GM12864 (cell line): ENCODE measurements at places on chromosomes 4 and X.

DNA sequence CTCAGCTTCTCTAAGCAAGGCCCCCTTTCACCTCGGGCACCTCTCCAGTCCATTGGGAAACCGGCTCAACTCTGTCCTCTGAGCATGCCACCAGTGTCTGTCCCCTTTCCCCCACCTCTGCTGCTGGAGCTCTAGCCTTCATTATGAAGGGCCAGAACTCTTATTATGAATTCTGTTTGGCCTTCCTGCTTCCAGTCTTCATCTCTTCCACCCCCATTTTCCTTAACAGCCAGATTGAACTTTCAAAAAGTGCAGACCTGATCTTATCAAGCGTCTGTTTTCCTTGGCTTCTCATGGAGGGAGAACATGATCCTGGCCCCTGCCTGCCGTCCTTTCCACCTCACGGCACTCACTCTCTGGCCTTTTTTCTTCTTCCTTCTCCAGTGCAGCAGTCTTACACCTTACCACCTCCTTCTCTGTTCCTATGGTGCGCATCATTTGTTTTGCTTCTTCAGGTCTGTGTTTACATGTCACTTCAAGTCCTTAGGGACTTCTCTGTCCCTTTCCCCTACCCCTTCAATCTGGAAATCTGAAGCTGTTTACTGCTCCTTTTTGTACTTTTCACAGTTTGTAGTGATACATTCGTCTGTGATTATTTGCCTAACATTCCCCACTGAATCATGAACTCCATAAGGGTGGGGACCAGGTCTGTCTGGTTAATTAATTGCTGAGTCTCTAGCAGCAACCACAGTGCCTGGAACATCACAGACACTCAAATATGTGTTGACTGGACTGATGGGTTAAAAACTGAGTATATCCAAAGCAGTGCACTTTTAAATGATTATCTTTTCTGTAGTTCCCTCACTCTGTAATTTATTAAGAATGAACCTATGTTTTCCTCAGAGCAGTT lies 55.8 kb downstream of the FNIP2 start:
- DNase-seq = no peak

GRCh38 chrX:110755061-110755460 lies 40.6 kb downstream of the CHRDL1 start:
- no peak for DNase-seq

GRCh38 chrX:41589634-41590270 lies 99.0 kb upstream of the GPR34 start:
- DNase-seq = no peak

DNA sequence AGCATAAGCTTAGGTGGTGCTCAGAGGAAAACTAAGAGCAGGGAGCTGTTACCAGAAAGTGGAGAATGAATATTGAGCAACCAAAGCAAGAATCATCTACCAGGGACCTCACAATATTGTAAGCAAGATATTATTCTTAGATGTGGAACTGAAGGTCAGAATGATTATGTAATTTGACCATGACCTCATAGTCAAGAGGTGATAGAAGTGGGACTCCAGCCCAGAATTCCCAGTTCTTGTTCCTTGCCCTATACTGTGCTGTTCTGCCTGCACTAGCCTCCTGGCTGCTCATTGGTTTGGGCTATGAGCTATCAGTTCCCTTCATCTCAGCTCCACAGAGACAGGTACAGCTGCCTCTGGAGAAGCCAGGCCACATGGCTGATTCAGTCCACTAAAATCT lies 229.4 kb downstream of the LDB2 start:
- DNase-seq = no peak

DNA sequence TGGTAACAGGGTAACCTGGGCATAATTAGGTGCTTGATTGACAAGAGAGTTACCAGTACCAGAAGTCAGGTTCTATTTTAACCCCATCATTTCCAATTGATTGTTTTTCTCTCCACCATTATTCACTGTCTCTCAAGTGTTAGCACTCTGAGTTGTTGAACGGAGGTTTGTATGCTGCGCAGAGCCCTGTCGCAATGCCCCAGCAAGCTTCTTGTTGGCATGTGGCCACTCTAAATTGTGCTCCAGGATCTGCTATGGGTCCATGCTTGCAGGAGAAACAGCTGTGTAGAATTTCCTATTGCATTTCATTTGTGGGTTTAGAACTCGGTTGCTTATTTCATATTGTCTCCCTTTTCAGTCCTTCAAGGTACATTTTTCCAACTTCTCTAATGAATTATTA lies 98.2 kb downstream of the KLHL8 start:
- no peak for DNase-seq

- no peak for DNase-seq
These were observed 84.3 kb upstream of the TMEM150C start for GRCh38 chr4:82645936-82646565.

- no peak for DNase-seq
These were observed 196.4 kb downstream of the FBXO8 start for GRCh38 chr4:174086829-174087799.

GRCh38 chrX:73266766-73267165 lies 52.1 kb upstream of the NAP1L2 start:
- no peak for DNase-seq
